ENCODE measurements at places on chromosomes 5 and 9. TPM values are rescaled to one million over a fixed set of nuclear protein-coding genes. Genes with fewer than 3 reads are reported as not detected.

DNA sequence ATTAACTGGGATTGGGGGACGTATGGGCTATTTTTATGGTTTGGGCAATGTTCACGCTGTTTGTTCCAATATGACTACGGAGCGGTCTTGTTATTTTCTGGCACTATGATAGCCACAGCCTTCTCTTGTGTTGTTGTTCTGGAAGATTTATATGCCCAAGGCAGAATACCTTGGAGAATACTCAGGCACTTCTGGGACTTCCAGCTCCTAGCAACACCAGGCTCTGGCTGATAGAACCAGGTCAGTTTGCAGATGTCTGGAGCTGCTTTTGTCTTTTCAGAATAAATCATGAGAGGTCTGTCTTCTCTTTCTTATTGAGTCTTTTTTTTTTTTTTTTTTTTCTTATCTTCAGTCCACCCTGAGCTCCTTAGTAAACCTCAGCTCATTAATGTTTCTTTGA is 262.5 kb downstream of the MED10 start:
- no peak for DNase-seq

DNA sequence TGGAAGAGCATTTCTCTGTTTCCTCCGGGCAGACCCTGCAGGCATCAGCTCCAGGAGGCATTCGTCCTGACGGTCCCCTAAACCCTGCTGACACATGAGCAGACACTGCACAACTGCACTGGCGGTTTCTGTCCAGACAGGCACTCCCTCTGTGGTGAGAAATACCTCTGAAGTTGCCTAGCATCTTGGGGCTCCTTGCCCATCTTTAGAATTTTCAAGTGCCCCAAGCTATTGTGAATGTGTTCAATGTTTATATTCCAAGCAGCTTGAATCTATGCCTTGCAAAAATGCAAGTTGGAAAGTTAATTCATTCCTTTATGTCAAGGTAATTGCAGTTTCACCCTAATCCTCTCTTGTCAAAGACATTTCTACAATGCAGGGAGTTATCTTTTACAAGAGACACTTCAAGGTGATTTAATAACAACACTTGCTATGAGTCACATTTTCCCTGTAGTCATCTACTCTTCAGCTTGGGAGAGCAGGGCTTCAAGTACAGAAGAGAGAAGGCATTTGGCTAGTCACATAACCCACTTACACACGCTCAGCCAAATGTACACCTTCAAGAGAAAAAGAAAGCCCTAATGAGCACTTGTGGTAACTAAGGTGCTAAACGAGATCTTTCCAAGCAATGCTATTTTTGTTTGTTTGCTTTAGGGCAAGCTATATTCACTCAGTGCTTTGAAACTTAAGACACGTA is 302.5 kb downstream of the MLLT3 start:
- peak; percentile 16 for DNase-seq

- DNase-seq, result peak; percentile 34
Measured at GRCh38 chr5:139895647-139896046, 100.0 kb downstream of the PSD2 start.

GRCh38 chr9:134128727-134129679 is 6.9 kb upstream of the WDR5 start:
- DNase-seq, result no peak

GRCh38 chr9:137139468-137140150 is 655 bp downstream of the GRIN1 start:
- no peak for DNase-seq

GRCh38 chr5:161960314-161960713 is 107.3 kb upstream of the GABRG2 start:
- no peak for DNase-seq

DNA sequence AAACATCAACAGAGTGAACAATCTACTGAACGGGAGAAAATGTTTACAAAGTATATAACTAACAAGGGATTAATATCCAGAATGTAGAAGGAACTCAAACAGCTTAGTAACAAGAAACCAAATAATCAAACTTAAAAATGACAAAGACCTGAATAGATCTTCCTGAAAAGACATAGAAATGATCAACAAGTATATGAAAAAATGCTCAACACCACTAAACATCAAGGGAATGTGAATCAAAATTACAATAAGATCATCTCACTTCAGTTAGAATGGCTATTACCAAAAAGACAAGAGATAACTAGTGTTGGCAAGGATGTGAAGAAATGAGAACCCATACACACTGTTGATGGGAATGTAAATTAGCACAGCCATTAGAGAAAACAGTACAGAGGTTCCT is 218.8 kb downstream of the MCTP1 start:
- DNase-seq, result no peak

DNA sequence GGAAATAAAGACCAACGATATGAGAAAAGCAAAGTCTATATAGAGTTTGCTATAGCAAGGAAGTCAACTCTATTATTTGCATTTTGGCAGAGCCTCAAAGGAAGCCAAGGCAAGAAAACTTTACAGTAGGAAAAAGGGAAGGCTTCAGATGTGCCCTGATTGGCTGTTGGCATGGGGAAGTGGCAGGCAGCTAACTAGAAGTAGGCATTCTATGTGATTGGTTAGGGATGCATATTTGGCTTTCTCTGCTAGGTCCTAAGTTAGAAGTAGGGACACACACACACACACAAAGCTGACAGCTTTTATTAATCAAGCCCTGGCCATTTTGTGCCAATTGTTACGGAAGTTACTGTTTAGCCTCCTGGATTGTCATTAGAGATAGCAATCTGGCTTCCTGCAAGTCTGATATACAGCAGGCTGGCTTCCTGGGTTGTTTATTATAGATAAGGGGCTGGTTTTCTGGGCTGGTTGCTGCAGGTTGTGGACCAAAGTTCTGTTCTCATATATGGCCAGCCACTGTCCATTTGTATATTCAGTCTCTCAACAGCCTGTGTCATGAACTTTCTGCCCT is 308.1 kb upstream of the GRAMD2B start:
- no peak for DNase-seq

- peak; percentile 90 for DNase-seq
Measured at GRCh38 chr5:72378639-72379289, 58.6 kb downstream of the PTCD2 start.

GRCh38 chr5:179758955-179759354 is 26.3 kb downstream of the MAML1 start:
- no peak for DNase-seq

DNA sequence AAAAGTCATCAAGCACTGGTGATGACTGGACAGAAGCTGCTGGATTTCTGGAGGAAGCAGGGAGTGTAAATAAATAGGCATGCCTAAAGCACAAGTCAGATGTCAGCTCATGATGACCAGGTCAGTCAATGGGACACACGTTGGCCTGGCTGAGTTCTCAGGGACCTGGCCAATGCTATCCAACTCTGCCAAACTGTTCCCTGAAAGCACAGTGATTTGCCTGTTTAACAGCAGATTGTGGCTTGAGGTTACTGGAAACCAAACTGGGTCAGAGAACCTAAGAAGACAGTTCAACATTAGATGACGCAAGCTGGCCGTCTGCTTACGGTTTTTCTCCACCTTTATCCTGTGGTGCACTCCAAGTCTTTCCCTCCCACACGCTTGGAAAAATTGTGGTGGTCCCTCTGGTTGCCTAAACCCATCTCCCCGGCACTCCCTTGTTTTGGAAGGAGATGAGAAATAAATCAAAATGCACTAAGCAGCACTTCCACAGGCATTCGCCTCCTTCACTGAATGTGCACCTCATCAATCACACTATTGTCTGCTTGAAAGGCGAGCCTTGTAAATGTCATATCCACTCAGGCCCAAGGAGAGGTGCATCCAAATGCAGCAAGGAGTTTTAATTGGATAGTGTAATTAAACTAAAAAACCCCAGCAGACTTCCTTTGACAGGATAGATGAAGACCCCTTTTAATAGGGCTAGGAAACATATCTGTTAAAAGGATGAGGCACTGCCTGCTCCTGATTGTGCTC is 199.4 kb downstream of the GAPVD1 start:
- DNase-seq, result peak; percentile 81

DNA sequence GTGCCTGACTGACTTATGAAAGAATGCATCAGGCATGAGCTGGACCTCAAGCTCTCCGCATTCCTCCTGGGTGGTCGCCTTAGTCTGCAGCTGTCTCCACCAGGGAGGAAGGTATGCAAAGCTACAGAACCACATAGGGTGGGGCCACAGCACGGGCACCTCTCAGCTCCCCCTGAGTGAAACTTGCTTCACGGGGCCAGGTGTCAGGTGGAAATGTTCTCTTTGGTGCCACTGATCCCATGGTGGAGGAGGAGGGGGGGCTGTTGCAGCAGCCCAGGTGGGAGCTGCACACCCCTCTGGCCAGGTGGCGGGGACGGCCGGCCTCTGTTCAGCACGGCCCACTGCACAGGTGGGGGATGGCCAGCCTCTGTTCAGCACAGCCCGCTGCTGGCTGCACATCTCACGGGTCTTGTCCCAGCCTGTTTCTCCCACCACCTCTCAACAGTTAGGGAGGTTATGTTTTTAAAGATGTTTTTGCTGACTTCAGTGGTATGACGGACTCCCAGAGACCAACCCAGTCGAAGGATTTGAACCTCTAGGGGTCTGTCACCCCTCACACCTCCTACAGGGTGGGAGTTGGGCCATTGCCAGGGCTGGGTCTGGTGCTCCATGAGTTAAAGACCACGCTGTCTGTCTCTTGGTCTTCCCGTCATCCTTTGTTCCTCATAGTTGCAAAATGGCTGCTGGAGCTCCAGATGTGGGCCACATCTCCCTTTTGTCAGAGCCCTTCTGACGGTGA is 34.3 kb downstream of the MRPL36 start:
- DNase-seq, result no peak

DNA sequence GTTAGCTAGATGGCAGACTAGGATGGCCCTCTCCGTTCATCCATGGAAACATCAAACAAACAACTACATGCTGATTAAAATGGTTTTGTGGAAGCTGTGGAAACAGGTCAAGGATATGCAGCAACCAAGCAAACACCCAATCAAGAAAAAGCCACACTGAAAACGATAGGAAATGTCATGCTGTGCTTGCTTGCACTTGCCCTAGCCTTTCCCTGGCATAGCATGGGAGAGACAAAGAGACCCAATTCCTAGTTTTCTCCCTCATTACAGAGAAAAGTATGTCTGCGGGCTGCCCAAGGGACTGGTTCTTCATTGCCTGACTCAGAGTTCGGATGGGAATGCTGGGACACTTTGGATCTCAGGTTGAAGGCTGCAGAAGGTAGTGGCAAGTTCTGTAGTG is 98.7 kb downstream of the FANCC start:
- DNase-seq, result no peak

DNA sequence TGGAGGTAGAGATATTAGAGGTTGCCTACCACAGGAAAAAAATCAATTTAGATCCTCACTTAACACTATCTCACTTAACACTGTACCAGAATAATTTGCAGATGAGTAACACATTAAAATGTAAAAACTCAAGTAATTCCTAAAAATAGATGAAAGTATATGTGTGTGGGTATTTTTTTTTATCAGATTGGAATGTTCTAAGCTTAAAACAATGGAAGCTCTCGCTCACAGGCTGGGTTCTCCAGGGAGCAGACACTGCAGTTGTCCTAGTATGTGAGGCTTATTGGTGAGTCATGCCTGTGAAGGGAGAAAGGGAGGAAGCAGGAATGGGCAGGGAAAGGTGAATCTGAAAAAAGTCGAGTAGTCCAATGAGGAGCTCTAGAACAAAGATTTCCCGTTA is 181.3 kb upstream of the ZNF608 start:
- DNase-seq, result peak; percentile 63

DNA sequence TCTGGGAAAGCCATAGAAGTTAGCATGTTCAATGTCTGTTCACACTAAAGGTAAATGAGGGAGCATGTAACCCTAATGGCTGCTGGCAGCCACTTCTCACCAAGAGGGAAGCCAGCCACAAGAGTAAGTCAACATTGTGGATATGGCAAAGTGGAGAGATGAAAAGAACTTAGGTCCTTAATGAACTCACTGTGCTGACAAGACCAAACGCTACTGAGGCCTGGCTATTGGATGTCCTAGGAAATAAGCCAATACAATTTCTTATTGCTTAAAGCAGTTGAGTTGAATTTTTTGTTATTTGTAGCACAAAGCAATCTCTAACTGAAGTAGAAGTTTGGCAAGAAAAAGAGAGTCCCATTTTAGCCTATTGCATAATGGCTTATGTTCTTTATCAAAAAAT is 6.8 kb downstream of the GPR150 start:
- no peak for DNase-seq

- peak; percentile 18 for DNase-seq
Measured at GRCh38 chr9:34010979-34011378, 37.7 kb downstream of the UBAP2 start.

DNA sequence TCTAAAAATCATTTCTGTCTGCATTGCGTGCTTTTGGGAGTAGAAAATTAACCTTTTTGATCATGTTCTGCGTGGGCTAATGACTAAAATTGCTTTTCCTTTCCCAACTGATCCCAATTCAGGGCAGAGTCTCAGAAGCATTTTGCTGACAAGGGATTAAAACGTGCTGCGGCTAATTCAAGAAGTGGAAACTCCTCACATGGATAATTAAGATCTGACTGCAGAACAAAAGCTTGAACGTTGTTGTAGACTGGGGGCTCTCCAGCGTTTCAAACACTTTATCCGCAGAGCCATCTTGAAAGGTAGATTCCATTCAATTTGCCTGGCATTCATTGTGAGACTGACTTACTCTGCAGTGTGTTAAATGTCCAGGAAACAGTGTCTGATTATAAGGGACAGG is 485.3 kb upstream of the DMAC1 start:
- no peak for DNase-seq

DNA sequence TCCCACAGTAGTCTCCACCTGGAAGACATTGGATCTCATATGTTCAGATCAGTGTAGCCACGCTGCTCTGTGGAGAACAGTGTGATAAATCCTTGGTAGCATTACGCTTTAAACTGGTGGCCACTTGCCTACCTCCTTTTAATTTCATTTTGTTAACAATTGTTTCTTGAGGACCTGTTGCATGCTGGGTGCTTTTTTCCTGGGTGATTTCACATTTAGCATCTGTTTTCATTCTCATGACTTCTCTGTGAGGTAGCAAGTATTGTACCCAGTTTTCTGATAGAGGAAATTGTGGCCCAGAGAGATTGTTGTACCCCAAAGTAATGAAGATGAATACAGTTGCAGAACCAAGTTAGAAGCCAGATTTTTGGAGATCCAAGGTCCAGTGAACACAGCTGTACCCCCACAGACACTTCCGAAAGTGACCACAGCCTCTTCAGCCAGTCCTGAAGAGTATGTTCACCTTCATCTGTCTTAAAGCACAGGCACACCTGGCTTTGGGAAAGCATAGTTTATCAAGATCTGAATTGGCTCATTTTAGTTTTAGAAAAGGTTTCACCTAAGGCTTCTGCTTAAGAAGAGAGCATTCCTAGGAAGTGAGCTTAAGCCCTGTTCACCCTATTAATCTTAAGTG is 75.2 kb downstream of the F2RL2 start:
- DNase-seq, result no peak

Gene PTGER4
- total RNA-seq, result 0.99 TPM

Gene CTXN3
- total RNA-seq, result not detected

Gene RGS7BP
- 0.45 TPM for total RNA-seq

Gene SECISBP2
- total RNA-seq, result 20.5 TPM

Gene TPM2
- total RNA-seq, result 899 TPM

Data from cardiac muscle cell (in vitro differentiated cells and primary cell).